Spleen (tissue), 13 donors: ENCODE measurements at places on chromosomes 11 and 22.

DNA sequence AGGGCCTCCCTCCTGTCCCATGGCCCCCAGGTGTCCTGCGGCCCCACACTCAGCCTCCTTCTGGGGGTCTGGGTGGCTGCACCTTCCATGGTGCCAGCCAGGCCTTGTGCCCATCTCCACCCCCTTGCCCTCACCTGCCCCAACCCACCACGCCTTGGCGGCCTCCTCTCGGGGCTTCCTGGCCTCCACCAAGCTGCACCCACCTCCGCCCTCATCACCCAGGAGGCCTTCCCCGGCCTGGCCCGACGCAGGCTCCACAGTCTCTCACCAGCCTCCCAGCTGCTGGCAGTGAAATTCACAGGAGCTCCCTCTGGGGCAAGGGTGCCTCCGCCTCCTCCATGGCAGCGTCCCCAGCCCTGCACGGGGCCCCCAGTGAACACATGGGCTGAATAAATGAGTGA lies 35.9 kb upstream of the WNT7B start:
- peak; percentile 81 for DNase-seq

- DNase-seq, result no peak
Measured at GRCh38 chr11:108819957-108820356, 155.1 kb downstream of the DDX10 start.

GRCh38 chr11:35047179-35047578 lies 91.8 kb upstream of the CD44 start:
- no peak for DNase-seq

GRCh38 chr11:131668500-131669400 lies 298.3 kb downstream of the NTM start:
- DNase-seq, result no peak

- peak; percentile 62 for DNase-seq
Measured at GRCh38 chr11:64568041-64568571, 22.9 kb upstream of the SLC22A12 start.

DNA sequence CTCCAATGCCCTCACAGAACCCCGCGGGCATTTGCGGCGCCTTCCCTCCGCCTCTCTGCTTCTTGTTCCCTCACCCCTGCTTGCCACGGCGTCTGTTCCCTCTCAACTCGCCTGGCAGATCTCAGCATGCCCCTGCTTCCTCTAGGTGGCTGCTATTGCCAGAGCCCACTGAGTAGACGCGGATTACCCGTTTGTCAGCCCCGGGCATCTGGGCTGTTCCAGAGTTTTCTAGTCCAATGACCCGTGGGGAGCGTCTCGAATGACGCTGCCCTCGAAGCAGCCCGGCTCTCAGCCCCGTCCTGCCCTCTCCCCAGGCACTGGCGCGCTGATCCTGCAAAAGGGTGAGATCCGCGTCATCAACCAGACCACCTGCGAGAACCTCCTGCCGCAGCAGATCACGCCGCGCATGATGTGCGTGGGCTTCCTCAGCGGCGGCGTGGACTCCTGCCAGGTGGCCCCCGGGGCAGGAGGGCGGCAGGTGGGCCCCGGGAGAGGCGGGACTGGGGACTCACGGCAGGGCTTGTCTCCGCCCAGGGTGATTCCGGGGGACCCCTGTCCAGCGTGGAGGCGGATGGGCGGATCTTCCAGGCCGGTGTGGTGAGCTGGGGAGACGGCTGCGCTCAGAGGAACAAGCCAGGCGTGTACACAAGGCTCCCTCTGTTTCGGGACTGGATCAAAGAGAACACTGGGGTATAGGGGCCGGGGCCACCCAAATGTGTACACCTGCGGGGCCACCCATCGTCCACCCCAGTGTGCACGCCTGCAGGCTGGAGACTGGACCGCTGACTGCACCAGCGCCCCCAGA lies 49.7 kb downstream of the ST14 start:
- DNase-seq, result no peak

DNA sequence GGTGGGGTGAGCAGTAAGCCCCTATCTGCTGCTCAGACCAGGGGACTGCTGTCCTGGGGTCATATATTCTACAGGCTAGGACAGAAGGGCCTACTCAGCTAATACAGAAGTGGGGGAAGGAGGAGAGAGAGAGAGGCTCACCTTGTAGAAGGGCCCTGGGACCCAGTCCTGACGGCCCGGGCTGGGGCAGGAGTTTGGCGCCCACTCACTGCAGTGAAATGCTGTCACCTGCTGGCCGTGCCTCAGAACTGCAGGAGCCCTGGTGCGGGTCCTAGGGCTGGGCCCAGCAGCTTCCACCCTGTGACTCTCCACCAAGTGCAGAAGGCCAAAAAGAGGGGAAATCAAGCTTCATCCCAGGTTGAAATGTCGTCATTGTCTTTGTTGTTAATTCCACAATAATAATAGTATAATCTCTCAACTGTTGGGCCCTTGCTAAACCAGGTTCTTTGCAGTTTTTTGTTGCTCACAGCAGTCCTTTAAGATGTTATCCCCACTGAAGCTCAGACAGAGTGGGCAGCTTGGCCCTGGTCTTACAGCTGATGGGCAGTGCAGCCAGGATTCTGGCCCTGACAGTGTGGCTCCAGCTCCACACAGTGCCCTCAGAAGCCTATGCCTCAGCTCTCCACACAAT lies 29.6 kb downstream of the TRIM29 start:
- peak; percentile 88 for DNase-seq

DNA sequence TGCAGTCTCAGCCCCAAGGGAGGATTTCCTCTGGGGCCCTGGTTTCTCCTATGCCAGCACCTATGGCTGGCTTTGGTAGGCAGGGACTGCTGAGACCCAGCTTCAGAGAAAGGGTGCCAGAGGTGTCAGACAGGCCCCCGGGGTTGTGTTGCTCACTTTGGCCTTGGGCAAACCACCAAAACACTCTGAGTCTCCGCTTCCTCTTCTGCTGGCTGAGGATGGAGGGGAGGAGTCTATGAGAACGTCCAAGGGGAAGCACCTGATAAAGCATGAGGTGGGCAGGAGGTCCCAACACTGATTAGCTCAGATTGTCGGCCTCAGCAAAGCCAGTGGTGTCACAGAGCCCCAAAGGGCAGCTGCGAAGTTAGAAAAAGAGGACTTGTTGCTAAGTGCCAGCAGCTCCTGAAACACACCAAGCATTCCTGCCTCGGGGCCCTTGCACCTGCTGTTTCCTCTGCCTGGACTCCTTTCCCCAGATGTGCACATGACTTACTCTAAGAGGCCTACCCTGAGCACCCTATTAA lies 10.5 kb downstream of the SMTNL1 start:
- DNase-seq, result no peak

DNA sequence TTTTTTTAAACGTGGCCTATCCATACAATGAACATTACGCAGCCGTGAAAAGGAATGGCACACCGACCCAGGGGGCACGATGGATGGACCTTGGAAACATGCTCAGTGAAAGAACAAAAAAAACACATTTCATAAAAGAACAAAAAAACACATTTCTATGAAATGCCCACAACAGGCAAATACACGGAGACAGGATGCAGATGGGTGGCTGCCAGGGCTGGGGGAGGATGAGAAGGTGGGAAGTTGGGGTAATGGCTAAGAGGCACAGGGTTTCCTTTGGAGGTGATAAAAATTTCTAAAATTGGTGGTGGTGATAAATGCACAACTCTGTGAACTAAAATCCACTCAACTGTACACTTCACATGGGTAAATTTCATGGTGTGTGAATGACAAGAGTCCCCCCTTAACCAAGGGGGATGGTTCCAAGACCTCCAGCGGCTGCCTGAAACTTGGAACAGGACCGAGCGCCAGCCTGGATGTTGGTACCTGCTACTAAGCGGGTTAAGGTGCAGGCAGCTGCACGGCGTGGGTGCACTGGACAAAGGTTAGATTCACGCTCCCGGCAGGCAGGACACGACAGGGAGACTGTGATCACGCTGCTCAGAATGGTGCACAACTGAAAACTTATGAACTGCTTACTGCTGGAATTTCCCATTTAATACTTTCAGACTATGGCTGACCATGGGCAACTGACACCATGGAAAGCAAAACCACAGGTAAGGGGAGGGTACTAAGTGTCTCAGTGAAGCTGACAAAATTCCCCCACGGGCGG lies 16.5 kb downstream of the BRD1 start:
- no peak for DNase-seq

DNA sequence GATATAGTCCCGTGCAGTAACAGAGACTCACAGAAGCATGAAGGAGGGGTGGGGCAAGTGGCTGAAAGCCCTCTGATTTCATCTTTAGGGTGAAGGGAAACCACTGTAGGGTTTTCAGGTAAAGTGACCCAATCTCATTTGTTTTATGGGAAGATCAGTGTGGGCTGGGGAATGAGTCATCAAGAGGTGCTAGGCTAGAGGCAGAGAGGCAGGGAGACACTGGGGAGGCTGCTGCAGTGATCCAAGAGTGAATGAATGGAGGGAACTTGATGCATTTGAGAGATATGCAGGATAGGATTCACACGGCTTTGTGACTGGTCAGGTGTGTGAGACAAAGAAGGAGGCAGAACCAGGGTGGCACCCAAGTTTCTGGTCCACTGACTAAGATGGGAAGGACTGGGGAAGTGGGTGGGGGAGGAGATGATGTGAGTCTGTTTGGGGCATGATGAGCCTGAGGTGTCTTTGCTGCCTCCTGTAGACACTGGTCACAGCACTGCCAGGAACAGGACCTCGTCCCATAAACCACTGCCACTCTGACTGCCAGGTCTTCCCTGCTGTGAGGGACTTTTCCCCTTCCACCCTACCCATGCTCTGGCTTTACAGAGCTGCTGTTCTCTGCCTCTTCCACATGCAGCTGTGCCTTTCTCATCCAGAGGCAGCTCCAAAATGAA lies 239.0 kb downstream of the TENM4 start:
- DNase-seq, result no peak

- DNase-seq, result no peak
Measured at GRCh38 chr11:94924612-94925011, 48.7 kb downstream of the CWC15 start.

- no peak for DNase-seq
Measured at GRCh38 chr22:46017166-46017565, 40.2 kb upstream of the WNT7B start.

DNA sequence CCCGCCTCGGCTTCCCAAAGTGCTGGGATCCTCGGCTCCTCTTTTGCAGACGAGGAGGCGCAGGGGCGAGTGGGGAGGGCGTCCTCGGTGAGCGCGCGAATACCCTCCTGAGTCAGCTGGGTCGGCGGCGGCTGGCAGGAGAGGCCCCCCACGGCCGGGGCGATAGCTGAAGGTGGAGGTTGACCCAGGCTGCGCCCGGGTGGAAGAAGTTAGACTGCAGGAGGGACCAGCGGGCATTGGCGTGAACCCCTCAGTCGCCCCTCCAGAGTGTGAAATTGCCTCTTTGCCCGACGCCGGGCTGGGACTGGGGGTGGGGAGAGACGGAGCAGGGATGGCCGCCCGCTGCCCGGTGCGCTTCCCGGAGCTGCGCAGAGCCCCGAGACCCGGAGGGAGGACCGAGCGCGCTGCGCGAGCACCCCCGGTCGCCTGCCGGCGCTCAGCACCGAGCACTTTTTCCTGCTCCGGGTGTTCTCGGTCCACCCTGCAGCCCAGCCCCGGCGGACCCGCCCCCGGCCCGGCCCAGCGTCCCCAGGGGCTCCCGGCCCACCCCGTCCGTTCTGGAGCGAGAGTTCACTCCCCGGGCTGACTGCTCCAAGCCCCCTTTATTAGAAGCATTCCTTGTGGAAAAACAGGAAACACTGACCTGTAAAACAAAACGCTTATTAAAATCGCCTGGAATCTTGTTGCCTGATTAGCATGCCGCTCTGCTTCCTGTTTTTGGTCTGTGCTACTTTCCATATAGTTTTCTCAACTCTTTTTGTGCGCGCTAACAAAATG lies 13.7 kb upstream of the CPT1A start:
- DNase-seq, result peak; percentile 90

- peak; percentile 85 for DNase-seq
Measured at GRCh38 chr11:64801158-64801464, 1.9 kb downstream of the MAP4K2 start.

DNA sequence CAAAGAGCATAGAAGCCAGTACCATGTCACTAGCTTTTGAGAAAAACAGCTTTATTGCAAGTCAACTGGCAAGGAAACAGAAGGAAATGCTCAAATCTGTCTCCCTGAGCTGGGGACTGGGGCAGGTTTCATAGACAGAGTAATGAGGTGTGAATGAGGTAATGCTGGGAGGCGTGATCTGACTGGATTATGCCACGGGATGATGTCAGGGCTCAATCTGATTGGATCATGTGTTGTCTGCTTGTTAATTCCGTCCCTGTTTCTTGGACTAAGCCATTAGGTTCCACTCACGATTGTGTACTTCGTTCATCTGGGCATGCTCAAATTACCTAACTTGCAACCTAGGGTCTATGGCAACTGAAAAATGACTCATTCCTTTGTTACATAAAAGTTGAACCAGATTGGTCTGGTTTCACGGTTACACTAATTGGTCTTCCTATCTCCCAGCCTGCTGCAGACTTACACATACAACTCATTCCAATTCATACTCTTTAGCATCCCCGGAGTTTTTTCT lies 20.2 kb upstream of the OR10A5 start:
- DNase-seq, result no peak

- DNase-seq, result no peak
Measured at GRCh38 chr11:75689863-75690609, 21.2 kb upstream of the MAP6 start.

- no peak for DNase-seq
Measured at GRCh38 chr11:23206741-23207336, 346.6 kb upstream of the CCDC179 start.

DNA sequence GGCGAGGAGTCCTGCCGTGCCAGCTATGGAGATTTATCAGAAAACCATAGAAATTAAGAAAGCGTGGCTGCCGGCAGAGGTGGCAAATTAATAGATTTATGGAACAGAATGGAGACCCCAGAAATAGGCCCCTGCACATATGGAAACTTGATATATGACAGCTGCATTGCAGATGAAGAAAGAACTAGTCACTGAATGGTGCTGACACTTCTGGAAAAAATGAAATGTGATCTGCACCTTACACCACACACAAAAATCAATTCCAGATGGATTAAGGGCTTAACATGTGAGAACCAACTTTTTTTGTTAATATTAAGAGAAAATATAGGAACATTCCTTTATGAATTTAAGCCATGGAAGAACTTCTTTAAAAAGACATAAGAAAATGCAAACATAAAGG lies 40.3 kb upstream of the TSKU start:
- DNase-seq, result no peak

- no peak for DNase-seq
Measured at GRCh38 chr22:37725551-37726240, 28.8 kb downstream of the TRIOBP start.

DNA sequence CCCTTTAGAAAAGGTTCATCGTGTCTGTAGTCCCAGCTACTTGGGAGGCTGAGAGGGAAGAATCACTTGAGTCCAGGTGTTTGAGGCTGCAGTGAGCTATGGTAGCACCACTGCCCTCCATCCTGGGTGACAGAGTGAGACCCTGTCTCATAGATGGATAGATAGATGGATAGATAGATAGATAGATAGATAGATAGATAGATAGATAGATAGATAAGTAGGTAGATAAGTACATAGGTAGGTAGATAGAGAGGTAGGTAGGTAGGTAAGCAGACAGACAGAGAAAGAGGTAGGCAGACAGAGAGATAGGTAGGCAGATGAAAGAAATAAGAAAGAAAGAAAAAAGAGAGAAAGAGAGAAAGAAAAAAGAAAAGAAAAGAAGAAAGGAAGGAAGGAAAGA lies 156.4 kb downstream of the GRIK4 start:
- DNase-seq, result no peak
